ENCODE measurements at places on chromosomes 5 and 9. TPM values are rescaled to one million over a fixed set of nuclear protein-coding genes. Genes with fewer than 3 reads are reported as not detected.

DNA sequence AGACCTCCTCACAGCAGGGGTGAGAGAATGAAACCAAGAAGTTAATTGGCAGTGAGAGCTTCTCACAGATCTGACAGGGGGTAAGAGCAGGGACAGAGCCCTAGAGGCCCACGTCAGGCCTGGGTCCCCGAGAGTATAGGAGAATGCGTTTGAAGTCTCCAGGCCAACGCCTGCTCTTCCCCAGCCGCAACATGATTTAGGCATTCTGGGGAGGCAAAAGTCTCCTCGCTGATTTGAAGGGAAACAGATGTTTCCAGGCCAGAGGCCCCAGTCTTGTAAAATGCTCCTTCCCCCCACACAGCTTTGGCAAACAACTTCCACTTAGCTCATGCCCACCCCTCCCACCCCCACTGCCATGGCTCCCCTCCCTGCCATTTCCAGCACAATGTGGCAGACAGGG is 239.2 kb upstream of the TRIM32 start:
- no peak for DNase-seq

Gene RXRA
- polyA plus RNA-seq: 32.0 TPM

Gene NR4A3
- polyA plus RNA-seq: 2.8 TPM

- no peak for DNase-seq
These were observed 33.5 kb downstream of the S1PR3 start for GRCh38 chr9:89024727-89025126.

- DNase-seq: no peak
These were observed 182.2 kb downstream of the TRIO start for GRCh38 chr5:14325369-14325768.

GRCh38 chr9:128091571-128091970 is 23.5 kb downstream of the SLC25A25 start:
- no peak for DNase-seq
